ENCODE measurements at places on chromosomes 13 and 19. TPM values are rescaled to one million over a fixed set of nuclear protein-coding genes. Genes with fewer than 3 reads are reported as not detected.

GRCh38 chr13:50589651-50590054 is 253.8 kb downstream of the DLEU7 start:
- no peak overlapping the region for H3K27ac ChIP-seq
- H3K27me3 ChIP-seq, result no peaks in the 10 kb centered on the region
- no peak for DNase-seq
- H3K4me1 ChIP-seq, result peaks cover 46% of the 10 kb centered on the region
- no peak overlapping the region for H3K4me3 ChIP-seq
- no peaks in the 10 kb centered on the region for H3K36me3 ChIP-seq

The CCL25 gene
- total RNA-seq, result not detected

DNA sequence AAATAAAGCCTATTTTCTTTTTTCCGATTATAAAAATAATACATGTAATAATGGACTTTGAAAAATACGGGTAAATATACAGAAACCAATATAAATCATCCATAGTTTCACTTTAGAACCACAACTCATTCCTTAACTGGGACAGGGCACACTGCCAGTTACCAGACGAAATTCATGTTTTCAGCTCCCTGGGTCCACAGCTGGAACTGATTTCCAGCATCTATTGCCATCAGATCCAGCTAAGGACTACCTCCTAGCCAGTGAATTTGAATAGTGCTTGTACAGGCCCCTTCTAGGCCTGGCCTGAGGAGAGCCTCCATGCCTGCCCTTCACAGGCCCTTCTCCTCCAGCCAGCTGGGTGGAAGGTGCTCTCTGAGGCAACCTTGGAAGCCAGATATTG is 30.0 kb upstream of the ATP12A start:
- DNase-seq, result peak; percentile 66
- peaks cover 3% of the 10 kb centered on the region for H3K27me3 ChIP-seq
- H3K4me1 ChIP-seq, result no peaks in the 10 kb centered on the region
- no peaks in the 10 kb centered on the region for H3K36me3 ChIP-seq
- no peak overlapping the region for H3K4me3 ChIP-seq

DNA sequence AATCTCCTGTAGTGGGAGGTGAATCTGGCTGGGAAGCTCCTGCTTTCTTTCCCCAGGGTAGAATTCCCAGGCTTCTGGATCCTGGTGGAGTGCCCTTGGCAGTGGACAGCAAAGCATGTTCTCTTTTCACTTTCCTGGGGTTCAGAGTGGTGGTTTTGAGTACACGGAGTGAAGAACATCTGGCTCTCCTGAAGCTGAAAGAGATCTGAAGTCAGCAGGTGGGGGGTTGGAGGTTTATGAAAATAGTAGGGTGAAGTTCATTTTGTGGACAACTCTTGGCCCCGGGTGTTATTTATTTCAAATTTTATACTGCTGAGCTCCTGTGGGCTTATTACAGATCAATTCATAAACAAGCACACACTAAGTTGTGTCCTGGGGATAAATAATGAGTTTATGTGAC is 497.3 kb downstream of the KLF5 start:
- no peaks in the 10 kb centered on the region for H3K4me1 ChIP-seq
- no peak for DNase-seq
- H3K36me3 ChIP-seq, result no peaks in the 10 kb centered on the region
- peaks cover 3% of the 10 kb centered on the region for H3K27me3 ChIP-seq

GRCh38 chr13:89454681-89455080 is 1783.5 kb downstream of the SLITRK5 start:
- H3K36me3 ChIP-seq, result no peaks in the 10 kb centered on the region
- H3K4me3 ChIP-seq, result no peak overlapping the region
- peaks cover 30% of the 10 kb centered on the region for H3K4me1 ChIP-seq
- DNase-seq, result no peak
- H3K27ac ChIP-seq, result no peak overlapping the region

- no peaks in the 10 kb centered on the region for H3K27me3 ChIP-seq
- DNase-seq, result no peak
- no peaks in the 10 kb centered on the region for H3K4me1 ChIP-seq
- no peak overlapping the region for H3K27ac ChIP-seq
These were observed 448.4 kb upstream of the SLC10A2 start for GRCh38 chr13:103514619-103515018.

The MICU2 gene
- total RNA-seq, result 31.6 TPM

DNA sequence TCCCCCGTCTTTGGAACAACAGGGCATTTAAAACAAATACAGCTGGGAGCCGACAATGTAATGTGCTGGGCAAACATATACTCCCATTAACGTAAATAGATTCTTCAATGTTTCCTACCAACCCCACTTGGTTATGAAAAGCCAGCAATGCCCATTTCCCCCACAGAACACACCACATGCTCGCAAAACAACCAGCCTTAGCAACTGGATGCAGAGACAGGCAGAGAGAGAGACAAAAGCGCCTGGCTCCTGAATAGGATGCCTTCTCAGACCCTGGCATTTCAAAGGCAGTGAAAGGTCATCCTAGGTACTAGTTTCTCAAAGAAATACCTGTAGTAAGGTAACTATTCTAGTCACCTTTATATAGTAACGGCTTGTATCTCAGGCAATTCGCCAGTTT is 462.9 kb downstream of the ITGBL1 start:
- no peak overlapping the region for H3K4me3 ChIP-seq
- DNase-seq, result no peak
- H3K27me3 ChIP-seq, result peaks cover 75% of the 10 kb centered on the region
- peaks cover 10% of the 10 kb centered on the region for H3K4me1 ChIP-seq
- no peaks in the 10 kb centered on the region for H3K36me3 ChIP-seq

DNA sequence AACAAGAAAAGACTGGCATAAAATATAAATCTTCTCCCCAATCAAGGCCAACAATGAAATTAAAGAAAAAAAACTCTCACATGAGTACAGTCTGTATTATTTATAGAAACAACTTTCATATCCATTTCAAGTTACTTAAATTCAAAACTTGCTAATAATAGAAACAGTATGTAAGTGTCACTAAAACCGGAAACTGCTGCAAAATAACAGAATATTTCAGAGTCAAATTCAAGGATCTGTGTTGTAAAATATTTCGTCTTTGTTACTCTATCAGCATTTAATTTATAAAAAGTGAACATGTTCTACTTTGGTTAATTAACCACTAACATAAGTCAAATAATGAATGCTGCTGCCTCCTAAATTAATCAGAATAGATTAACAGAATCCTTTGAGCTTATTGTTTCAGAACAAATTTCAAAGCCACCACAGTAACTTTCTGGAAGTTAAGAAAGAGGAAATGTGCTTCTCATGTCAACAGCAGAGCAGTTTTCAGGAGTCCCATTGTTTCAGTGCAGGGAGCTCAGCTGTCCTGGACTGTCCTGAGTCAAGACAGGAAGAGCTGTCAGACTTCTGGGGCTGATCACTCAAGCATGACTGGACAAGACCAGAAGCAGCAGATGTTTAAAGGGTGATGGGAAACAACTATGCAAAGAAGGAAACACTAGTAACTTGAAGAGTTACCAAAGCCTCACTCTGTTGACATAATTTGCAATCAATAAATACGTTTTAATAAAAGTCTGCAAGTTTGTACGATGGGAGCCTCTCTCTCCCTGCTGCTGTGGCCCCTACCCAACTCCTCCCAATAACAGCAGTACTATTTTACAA is 76.9 kb downstream of the FOXO1 start:
- H3K4me1 ChIP-seq, result peaks cover 14% of the 10 kb centered on the region
- H3K27me3 ChIP-seq, result no peaks in the 10 kb centered on the region
- no peak overlapping the region for H3K4me3 ChIP-seq
- DNase-seq, result no peak
- peak overlapping the region; percentile 82 for H3K27ac ChIP-seq
- no peaks in the 10 kb centered on the region for H3K36me3 ChIP-seq

DNA sequence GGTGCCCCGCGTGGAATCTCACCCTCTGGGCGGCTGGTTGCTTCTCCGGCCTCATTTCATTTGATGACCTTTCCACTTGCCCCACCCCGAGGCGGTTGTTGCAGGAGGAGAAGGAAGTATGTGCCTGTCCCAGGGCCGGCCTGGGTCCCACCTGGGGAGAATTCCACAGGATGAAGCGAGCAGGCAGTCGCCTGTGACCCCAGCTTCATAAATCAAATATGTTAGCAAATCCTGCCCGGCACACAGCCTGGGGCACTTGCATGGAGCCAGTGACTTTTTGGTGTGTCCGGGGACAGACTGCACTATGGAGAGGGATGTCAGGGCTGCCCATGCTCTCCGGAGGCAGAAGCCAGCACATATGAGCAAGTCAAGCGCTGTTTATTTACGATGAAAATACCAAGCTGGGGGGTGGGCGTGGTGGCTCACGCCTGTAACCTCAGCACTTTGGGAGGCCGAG is 19.7 kb upstream of the ZBTB7A start:
- DNase-seq, result peak; percentile 77
- no peaks in the 10 kb centered on the region for H3K27me3 ChIP-seq
- peaks cover 9% of the 10 kb centered on the region for H3K4me1 ChIP-seq
- peaks cover 3% of the 10 kb centered on the region for H3K36me3 ChIP-seq
- H3K4me3 ChIP-seq, result no peak overlapping the region

- no peak for DNase-seq
- H3K4me3 ChIP-seq, result no peak overlapping the region
- no peaks in the 10 kb centered on the region for H3K36me3 ChIP-seq
- H3K27me3 ChIP-seq, result peaks cover 41% of the 10 kb centered on the region
- H3K4me1 ChIP-seq, result peaks cover 6% of the 10 kb centered on the region
These were observed 17.6 kb upstream of the RASA3 start for GRCh38 chr13:114149774-114150740.

The ZNF560 gene
- not detected for total RNA-seq

- H3K27me3 ChIP-seq, result no peaks in the 10 kb centered on the region
- no peak for DNase-seq
- no peaks in the 10 kb centered on the region for H3K36me3 ChIP-seq
- H3K27ac ChIP-seq, result no peak overlapping the region
- H3K4me3 ChIP-seq, result no peak overlapping the region
These were observed 104.7 kb upstream of the KL start for GRCh38 chr13:32911506-32911905.

All from osteocyte (in vitro differentiated cells).